ENCODE measurements at places on chromosomes 16 and 17.

GRCh38 chr17:48016112-48016511 lies 21.5 kb downstream of the COPZ2 start:
- DNase-seq, result no peak

DNA sequence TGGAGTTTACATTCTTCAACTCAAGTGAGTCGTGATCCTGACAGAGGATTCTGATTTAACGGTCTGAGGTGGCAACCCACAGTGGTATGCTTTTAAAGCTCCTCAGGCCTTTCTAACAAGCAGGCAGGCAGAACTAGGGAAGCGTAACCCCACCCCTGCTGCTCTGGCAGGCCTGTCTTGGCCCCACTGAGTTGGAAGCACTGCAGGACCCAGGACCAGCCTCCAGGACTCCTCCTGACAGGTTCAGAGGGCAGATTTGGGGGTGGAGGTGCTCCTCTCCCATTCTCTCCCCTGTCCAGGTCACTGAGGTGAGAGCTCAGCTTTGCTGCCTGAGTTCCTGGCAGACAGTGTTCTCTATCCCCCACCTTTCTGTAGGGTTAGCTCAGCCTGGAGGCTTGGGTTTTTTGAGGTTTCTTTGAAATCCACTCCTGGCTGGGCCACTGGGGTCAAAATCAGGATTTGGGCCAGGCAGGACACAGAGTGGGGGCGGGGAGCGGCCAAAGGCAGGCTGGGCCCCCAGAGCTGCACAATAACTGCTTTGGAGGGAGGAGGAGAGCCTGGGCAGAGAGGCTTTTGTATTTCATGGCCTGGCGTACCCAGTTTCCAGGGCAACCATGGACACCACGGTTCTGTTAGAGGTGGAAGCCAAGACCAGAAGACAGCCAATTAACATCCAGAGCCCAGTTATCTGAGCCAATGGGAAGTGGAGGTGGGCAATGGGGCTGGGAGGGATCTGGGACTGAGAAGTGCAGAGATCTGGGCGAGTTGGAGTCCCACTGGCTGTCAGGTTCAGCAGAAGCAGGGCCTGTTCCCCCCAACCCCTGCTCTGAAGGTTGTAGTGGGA lies 9.5 kb downstream of the MRPL27 start:
- no peak for DNase-seq

- DNase-seq, result no peak
Measured at GRCh38 chr17:7427549-7427948, 1.1 kb upstream of the SPEM3 start.

- DNase-seq, result no peak
Measured at GRCh38 chr16:51648526-51648925, 497.5 kb upstream of the SALL1 start.

GRCh38 chr17:13437966-13438779 lies 163.6 kb downstream of the HS3ST3A1 start:
- DNase-seq, result no peak
